ENCODE measurements at places on chromosomes 12 and 14.

- DNase-seq = no peak
Measured at GRCh38 chr12:27651201-27651600, 45.0 kb upstream of the REP15 start.

DNA sequence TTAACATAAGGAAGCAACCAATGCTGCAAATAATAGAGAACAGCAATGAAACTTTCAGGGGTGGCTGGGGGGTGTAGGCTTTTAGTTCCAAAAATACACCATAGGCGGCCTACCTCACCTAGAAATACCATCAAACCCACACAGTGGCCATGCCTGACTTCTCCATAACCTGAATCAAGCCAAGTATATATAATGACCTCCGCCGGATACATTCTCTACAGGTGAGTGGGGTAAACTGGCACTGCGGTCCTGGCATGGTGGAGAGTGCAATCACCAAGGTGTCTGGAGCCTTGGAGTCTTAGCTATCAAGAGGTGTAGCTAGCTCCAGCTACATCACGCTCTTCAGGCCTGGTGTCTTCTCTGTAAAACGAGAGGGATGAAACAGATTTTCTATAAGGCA is 1.2 kb downstream of the ZBTB25 start:
- no peak for DNase-seq

GRCh38 chr12:49902399-49903350 is 1.0 kb downstream of the FAIM2 start:
- no peak for DNase-seq

DNA sequence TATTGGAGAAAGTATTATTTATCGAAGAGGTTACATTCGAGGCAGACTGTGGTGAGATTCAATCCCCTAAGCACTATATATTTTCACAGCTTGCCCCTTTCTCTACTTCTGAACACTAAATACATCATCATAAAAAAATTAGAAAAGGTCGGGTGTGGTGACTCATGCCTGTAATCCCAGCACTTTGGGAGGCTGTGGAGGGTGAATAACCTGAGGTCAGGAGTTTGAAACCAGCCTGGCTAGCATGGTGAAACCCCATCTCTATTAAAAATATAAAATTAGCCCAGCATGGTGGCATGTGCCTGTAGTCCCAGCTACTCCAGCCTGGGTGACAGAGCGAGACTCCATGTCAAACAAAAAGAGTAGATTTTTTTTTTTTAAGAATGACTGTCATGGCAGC is 70.6 kb upstream of the MYF6 start:
- DNase-seq = no peak

DNA sequence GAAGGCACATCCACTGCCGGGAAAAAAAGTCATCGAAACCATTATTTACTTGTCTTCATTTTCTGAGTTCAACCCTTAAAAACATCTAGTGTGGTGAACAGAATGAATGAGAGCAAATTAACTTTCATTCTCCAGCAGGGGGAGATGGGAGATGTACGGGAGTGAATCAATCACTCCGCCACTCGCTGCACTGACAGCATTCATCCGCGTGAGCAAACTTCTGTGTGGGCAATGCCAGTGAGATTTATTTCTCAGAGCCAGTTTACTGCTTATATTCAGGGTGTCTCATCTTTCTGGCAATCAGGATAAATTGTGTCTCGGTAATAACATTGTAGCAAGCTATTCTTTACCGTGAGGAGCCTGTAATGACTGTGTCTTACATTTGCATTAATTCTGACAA is 463.6 kb upstream of the MIS18BP1 start:
- DNase-seq = no peak

DNA sequence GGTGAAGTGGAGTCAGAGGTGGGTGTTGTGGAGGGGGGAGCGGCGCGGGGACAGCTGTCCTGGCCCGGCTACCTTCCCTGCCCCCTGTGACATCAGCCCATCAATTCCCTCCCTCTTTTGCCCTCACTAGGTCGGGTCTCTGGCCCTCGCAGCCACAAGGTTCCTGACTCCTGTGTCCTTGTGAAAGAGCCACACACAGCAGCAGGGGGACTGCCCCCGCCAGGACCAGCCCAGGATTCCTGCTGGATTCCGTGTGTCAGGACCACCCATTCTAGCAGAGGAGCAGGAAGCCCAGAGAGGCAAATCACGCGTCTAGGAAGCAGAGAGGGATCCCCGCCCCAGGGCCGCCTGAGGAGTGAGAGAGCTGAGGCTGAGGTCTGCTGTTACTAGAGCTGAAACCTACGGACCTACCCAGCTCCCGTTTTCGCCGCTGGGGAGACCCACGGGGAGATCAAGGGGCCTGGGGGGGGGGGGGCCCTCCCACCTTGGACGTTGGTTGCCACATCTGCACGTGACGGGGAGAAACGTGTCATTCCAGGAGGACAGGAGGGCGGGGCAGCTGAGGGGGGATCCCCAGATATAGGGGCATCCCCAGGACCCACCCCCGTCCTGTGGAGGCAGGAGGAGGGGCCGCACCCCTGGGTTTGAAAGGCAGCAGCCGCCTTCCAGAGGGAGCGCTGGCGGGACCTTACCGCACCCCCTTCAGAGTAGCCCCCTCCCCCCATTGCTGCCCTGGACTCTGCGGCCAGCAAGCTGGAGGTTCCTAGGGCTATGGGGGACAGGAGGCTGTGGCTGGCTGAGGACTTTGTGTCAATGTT is 12.5 kb upstream of the INF2 start:
- DNase-seq = peak; percentile 63

DNA sequence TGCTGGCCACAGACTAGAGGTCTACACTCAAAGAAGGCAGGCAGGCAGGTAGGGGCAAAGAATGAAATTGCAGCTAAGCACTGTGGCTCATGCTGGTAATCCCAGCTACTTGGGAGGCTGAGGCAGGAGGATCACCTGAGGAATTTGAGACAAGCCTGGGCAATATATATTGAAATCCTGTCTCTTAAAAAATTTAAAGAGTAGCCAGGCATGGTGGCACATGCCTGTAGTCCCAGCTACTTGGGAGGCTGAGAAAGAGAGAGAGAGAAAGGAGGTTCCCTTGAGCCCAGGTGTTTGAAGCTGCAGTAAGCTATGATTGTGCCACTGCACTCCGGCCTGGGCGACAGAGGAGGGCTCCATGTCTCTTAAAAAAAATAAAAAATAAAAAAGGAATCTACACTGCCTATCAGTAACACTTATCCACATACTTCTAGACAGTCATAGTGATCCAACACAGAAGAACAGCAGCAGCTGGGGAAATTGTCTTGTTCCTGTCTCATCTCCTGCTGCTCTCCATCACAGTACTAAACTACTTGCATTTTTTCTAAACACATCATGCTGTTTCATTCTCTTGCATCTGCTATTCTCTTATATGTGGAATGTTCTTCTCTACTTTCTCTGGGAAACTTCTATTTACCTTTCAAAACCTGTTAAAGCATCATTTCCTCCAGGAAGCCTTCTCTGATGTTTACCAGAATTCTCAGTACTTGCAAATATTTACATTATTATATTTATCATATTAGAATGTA is 57.2 kb downstream of the ATF7 start:
- DNase-seq = no peak

DNA sequence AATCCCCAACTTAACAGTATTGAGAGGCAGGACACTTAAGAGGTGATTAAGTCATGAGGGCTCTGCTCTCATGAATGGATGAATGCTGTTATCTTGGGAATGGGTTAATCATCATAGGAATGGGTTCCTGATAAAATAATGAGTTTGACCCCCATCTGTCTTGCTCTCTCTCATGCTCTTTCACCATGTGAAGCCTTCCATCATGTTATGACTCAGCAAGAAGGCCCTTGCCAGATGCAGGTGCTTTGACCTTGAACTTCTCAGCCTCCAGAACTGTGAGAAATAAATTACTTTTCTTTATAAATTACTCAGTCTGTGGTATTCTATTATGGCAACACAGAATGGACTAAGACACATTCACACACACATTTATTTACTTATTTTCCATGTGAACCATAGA is 89.0 kb upstream of the PPM1H start:
- DNase-seq = no peak

- no peak for DNase-seq
Measured at GRCh38 chr14:74703043-74703442, 9.8 kb downstream of the AREL1 start.

DNA sequence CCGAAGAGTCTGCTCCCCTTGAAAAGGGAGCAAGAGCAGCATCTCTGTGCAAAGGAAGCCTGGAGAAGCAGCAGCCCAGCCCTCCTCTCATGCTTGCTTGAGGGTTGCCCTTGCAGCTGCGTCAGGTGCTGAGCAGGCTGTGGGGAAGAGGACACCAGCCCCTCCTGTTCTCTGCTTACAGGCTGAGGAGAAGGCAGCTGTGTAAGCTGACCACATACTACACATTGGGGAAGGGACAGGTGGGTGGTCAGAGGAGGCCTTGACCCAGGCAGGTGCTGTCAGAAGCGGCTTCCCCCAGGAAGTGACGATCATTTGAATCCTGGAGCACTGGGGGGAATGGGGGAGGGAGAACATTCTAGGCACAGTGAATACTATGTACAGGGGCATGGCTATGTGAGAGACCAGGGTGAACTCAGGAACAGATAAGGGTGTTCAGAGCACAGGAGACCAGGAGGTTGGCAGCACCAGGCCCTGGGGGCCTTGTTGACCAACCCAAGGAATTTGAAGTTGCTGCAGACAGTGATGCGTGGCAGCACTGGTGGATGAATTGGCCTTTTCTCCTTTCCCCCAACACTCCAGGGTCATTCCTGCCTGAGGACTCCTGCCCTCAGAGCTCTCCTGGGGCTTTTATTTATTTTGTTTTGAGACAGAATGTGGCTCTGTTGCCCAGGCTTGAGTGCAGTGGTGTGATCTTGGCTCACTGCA is 2.7 kb upstream of the KLC1 start:
- no peak for DNase-seq

GRCh38 chr12:913919-914698 is 35.4 kb downstream of the RAD52 start:
- no peak for DNase-seq

- DNase-seq = no peak
Measured at GRCh38 chr14:33996462-33996861, 45.6 kb upstream of the EGLN3 start.

DNA sequence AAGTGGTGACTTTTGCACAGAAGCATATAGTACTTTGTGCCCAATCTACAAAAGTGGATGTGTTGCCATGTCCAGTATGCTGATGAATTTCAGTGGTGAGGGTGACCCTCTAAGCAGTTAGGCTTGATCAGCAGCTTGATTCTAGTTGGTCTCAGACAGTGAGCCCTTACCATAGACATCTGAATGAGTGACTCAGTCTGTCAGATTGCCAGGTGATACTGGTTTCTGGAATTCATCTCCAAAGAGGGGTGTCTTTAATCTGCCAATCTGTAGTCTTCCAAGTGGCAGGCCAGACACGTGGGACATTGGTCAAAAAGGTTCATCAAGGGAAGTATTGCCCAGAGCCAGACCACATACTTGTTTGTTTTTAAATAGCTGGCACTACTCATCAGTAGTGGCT is 187.4 kb upstream of the SLC16A7 start:
- no peak for DNase-seq

GRCh38 chr14:78075555-78076277 is 94.5 kb upstream of the NRXN3 start:
- DNase-seq = no peak

GRCh38 chr14:48914382-48914781 is 671.8 kb downstream of the RPS29 start:
- no peak for DNase-seq

DNA sequence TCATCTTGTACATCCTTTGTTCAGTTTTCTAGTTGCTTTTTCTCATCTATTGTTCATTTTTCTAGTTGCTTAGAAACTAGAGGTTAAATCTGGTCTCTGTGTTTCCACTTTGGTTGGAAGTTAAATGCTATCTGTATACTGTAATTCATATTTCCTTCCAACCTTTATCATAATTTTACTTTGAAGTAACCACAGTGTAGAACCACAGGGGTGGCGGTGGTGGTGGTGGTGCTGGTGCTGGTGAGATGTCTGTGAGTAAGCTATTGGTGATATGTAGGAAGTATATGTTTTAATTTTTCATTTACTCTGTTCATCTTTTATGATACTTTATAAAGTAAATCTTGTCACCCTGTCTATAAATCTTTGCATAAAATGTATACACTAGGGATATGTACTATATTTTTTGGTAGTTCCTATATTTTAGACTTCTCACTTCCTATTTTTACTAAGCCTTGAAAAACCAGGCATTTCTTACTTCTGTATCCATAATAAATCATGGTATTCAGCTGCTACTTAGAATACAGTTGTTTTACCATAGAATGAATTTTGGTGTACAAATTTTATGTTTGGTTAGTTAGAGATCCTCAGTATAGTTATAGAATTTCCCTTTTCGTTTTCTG is 31.9 kb downstream of the CCDC91 start:
- DNase-seq = peak; percentile 54

DNA sequence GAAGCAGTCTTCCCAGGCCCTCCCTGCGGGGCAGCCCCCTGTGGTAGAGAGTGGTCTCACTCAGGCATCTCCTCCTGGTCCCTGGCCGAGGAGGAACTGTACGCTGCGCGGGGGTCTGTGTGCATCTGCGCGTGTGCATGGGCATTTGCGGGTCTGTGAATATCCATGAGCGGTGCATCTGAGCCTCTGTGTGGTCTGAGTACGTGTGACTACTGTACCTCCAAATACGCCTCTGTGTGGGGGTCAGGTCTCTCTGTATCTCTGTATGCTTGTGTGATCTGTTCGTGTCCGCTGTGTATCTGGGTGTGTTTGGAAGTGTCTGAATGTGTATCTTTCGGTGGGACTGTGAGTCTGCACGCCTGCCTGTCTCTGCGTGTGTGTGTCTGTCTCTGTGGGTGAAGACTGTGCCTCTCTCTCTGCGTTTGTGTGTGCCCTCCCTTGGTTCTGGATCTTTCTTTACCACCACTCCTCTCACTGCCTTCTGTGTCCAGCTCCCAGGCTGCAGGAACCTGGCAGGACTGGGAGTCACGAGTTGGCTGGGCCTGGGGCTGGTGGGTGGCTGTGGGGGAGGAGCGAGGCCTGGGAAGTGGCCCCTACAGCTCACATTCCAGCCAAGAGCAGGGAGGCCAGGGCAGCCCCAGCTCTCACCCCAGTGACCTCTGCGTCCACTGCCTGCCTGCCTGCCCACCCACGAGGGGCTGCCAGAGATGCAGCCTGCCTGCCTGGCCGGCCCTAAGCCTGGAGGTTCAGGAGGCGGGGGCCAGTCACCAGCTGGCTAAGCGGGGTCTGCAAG is 1.1 kb upstream of the PGF start:
- no peak for DNase-seq

DNA sequence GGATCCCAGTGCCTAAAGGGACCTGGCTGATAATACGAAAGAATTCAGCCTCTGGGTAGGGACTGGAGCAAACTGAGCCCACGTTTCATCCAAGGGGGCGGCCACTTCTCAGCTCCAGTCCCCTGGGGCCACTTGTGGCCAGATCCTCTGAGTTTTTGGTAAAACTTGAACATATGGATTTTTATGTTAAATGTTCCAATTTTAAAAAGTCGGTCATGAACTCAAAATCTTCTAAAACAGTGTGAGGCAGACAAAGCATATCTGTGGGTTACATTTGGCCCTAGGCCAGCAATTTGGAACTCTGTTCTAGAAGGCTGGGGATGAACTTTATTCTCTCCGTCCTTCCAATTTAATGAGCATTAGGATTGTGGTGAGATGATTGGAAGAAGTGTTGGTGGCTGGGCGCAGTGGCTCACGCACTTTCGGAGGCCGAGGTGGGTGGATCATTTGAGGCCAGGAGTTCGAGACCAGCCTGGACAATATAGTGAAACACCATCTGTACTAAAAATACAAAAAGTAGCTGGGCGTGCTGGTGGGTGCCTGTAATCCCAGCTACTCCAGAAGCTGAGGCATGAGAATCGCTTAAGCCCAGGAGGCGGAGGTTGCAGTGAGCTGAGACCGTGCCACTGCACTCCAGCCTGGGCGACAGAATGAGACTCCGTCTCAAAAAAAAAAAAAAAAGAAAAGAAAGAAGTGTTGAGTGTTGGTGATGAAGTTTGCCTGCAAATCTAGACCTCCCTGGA is 3.0 kb upstream of the PPP1CC start:
- DNase-seq = no peak

All from stimulated activated CD4-positive, alpha-beta T cell treated with anti-CD3 and anti-CD28 coated beads, Interleukin-4, amount 100 ng/mL, for 4 hours (primary cell).